NCI-H2171 treated with DMSO at 0.1 percent for 48 hours (cell line): ENCODE measurements at places on chromosomes 5 and 9.

- DNase-seq: no peak
Measured at GRCh38 chr5:121867403-121867802, 15.7 kb downstream of the FTMT start.

DNA sequence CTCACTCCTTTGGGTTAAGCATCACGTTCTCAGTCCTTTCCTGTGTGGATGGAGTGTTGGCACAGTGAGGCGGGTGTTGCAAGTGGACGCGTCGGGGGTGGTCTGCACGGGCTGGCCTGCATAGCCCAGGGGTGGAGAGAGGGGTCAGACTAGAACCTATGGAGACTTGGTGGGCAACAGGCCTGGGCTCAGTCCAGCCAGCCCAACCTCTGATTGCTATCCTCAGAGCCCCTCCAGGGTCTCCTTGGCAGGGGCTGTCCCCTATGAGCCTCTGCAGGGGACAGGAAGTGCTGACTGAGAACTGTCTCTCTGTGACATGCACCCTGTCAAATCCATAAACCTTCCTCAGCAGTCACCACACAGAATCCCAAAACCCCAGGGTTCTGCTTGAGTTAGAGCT is 2.3 kb downstream of the DCANP1 start:
- DNase-seq: no peak

- no peak for DNase-seq
Measured at GRCh38 chr5:17413691-17414090, 84.3 kb upstream of the TAF11L2 start.

- DNase-seq: no peak
Measured at GRCh38 chr5:147148715-147149114, 86.1 kb upstream of the STK32A start.

DNA sequence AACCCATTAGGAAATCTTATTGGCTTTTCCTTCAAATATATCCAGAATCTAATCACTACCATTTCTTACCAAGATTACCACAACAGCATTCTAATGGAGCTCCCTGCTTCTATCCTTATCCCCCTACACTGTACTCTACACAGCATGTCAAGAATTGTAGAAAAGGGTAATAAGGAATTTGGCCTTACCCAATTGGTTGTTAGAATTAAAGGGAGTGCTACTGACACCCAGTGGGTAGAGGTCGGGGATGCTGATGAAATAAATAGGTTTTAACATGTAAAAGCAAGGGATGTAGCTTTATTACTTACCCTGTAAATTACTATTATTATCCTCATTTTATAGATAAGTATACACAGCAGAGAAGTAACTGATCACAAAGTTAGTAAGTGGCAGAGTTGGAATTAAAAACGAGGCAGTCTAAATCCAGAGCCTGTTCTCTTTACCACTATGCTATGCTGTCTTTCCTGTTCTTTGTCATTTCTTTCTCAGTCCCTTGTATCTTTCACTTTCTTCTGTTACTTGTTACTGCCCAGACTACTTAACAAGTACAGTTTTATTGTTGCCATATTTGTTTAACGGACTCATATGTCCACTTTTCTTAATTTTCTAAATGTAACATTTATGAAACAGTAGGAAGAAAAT is 10.5 kb downstream of the SLC38A9 start:
- no peak for DNase-seq

DNA sequence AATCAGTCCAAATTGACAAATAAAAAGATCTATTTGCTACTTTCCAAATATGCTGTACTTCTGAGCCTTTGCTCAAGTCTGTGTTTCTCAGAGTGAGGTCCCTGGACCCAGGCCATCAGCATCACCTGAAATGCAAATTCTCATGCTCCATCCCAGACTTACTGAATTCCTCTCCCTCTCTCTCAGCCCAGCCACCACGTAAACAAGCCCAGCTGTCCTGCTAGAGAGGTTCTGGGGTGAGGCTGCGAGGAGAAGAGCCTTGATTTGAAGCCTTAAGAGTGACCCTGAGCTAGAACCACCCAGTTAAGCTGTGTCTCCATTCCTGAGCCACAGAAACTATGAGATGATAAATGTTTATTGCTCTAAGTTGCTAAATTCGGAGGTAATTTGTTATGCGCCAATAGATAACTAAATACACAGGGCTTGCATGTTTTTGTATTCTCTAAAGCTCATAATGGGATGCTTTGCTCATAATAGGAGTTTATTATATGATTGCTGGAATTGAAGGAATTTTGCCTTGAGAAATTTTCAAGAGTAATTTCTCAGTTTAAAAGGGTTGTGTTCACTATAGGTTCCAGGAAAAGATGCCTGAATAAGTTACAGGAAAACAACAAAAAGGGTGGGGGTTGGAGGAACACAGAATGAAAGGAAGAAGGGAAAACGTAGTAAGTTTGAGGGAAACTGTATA is 98.9 kb upstream of the SPATA31D4 start:
- DNase-seq: no peak

- no peak for DNase-seq
Measured at GRCh38 chr5:80308526-80308925, 11.3 kb upstream of the SPZ1 start.

DNA sequence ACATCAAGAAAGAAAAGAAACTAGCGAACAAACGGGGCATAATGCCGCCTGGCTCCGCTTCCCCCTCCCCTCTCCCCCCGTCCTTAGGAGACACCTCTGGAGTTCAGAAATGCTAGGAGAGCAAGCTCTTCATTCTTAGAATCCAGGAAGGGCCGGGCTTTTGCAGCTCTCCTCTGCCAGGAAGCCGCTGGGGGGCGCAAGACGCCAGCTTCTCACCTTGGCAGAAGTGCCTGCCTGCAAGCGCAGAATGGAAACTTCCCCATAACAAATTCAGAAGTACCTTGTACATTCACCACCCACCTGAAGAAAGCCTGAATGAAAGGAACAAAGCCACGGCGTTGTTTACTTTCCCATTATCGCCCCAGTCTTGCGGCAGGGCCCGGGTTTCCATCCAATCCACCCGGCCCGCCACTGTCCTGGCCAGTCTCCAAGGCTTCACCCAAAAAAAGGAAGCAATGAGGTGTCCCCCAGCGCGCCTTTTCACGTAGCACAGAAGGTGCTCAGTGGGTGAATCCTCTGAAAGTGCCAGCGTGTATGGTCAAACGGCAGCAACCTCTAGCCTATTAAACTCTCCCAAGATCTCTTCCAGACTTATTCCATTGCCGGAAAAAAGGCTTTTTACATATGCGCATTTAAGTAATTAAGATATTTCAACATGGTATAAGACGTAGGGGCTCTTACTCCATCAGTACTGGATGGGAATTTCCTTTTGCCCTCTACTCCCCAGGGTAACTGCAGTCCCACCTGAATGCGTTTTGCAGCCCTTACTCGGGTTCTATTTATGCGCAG is 1.6 kb upstream of the GADD45G start:
- peak; percentile 92 for DNase-seq

DNA sequence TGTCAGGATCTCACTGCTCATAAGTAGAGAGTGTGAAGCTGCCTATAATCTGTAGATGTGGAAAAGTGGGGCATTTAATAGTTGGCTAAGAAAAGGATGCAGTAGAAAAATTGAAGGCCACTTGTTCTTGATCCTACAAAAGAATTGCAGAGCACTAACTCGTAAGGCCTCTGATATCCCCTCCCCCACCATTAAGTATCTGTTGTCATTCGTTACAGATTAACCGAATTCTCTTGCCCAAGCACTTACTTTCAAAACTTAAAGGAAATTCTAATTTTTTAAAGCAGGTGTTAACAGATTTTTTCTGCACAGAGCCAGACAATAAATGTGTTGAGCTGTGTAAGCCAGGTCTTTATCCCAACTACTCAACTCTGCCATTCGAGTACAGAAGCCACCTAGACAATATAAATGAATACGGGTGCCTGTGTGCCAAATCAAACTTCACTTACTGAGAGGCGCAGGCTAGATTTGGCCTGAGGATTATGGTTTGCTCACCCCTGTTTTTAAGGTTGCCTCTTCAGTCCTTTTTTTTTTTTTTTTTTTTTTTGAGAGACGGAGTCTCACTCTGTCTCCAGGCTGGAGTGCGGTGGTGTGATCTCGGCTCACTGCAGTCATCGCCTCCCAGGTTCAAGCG is 234.8 kb downstream of the RFK start:
- DNase-seq: no peak

- DNase-seq: no peak
Measured at GRCh38 chr5:93099902-93100347, 481.1 kb downstream of the NR2F1-AS1 start.

DNA sequence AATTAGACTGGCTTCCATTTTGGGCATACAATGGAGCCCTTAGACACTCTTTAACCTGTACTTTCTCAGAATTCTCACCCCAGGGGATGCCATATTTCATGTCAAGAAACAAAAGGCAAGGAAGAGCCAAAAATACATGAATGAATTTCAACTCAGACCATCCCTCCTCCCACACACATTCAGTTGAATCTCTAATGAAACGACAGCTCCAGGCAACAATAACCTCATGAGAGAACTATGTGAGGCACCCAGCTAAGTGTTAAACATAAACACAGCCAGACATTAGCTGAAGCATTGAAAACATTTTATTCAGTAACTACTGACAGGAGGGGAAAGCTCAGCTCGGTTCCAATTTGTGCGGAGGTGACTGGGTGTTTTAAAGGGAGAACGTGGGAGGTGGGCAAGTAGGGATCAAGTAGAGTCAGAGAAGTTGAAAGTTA is 1359.1 kb upstream of the CDH9 start:
- DNase-seq: no peak

DNA sequence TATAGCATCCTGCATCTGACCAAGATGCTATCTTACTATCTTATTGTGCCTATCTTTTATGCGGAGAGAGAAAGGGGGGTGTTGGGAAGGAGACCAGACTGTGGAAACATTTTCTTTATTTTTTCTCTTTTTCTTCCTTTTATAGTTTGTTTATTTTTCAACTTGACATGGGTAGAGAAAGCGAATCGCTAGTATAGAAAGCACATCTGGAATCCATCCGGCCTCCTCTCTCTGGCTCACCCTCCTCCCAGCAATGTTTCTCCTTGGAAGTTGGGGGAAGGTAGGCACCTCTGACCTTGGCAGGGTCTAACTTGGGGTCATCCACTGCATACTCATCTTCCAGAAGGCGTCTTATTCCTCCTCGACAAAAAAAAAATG is 3.9 kb downstream of the S1PR3 start:
- DNase-seq: no peak

DNA sequence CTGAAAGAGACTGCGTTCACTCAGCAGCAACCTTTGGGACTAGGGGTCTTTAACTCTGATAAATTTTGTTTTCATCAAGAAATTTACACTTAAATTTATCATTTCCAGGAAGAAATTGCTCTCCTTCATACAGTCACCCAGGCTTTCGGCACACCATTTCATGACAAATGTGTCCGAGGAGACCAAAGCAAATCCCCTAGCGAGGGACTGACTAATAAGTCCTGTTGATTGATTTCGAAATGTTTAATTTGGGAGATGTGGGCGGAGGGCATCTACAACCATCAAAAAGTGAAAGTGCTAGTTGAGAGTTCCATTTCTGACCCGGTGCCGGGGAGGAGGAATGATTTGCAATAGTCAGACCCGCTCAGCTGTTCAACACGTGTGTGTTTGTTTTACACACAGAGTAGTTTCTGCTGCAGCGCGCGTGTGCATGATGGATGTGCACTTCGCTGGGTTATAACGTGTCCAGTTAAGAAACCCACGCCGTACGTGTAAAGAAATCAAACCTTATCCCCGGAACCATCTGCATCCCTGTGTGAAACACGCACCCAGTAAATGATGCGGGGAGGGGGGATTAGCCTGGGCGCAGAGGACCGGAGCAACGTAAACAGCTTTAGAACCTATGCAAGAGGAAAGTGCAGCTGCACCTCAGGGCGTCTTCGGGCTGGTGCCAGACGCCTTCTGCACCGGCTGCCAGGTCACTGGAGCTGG is 845 bp upstream of the NR4A3 start:
- DNase-seq: peak; percentile 78

DNA sequence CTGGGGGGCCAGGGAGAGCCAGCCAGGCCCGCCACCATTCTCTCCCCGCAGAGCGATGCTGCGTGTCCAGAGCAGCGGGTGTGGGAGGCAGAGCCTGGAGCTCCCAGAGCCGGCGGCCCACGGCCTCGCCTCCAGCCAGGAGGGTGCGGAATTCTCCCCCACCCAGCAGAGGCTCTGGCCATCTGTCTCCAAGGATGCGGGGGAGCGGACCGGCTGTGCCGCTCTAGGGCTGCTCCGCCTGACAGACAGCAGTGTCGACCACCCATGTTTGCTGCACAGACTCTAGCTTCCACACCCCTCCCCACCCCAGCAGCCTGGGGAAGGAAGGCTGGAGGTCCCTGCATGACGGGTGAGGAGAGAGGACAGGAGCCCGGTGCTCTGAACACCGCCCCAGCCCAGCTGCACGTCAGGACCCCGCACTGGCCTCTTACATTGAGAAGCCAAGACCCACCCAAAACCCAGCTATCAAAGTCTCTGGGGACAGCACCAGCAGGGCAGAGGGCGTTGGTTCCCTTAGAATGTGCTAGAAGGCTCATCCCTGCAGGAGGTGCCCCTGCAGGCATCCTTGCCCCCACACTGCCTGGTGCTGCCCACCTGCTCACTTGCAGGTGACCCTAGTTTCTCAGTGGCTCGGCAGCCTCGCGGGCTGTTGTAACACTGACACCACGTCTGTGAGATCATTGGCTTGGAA is 29.7 kb upstream of the FCN1 start:
- peak; percentile 70 for DNase-seq

DNA sequence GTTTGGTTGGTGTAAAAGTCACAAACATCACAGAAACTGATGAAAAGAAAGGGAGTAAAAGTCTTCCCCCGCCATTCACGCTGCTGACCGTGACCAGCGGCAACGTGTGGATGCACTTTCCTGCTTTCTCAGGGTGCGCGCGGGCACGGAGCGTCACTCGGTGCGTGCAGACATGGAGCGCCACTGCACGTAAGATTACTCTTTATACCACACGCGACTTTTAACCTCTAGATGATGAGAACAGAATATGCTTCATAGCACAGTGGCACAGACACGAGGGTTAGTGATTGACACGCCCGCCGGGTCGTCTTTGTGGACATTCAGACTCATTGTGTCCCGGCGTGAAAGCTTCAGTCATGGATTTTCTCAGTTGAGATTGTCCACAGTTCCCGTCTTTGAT is 15.7 kb downstream of the CEP72 start:
- DNase-seq: no peak

DNA sequence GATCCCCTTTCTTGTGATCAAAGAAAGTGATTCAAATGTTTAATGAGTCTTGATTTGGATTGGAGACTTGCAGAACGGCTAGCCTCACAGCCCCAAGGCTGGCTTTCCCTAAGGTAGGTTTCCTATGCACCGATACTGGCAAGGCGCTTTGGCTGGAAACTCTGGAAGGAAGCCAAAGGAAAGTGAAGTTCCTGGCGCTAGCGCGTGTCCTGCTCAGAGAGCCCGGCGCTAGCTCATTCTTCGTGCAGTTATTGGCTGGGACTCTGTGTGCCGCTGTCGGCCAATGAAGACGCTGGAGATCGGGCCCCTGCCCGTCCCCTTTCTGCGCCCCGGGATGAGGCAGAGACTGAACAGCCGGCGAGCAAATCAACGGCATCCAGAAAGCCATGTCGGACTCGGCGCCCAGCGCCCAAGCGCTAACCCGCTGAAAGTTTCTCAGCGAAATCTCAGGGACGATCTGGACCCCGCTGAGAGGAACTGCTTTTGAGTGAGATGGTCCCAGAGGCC is at the start of gene PCDHGC3:
TSS of gene PCDHGC3 (plus strand) at position 342 of the 507 bp plus-strand sequence. CDS start at position 493, 151 bp downstream.
- peak; percentile 87 for DNase-seq
